ENCODE measurements at places on chromosomes 5 and 9.

DNA sequence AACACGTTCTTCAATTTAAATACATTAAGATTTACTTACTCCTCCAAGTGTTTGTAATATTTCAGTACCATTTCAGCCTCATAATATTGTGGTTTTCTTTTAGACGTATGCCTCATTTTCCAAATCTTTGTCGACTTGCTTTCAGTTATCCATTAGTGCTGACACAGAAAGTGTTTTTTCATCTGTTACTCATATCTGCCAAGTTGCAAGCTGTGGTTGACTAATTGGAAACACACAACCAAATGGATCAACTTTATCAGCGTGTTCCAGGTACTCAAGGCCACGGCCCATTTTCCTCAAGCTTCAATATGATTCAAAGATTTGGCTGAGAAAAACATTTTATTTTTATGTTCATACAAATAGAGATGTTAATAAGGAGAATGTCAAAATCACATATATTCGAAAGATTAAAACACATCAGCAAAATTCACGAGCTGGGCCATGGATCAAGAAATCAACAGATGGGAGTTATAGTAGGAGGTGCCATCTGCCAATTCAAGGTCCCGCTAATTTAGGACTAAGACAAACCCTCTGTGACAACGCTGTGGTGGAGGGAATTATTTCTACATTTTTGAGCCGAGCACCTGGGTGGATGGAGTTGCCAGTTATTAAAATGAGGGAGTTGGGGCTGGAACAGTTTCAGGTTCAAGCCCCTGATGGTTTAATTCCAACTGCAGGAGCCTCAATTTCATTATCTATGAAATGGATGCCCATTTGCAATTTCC is 27.2 kb upstream of the CCNJL start:
- peak; percentile 72 for DNase-seq

- no peak for DNase-seq
These were observed 12.1 kb upstream of the WDR5 start for GRCh38 chr9:134123764-134124128.

- DNase-seq: no peak
These were observed 1141.0 kb downstream of the CDH12 start for GRCh38 chr5:21711866-21712758.

GRCh38 chr9:88187631-88188030 is 49.4 kb upstream of the SPATA31C2 start:
- no peak for DNase-seq

GRCh38 chr9:76510041-76510440 is 51.1 kb downstream of the GCNT1 start:
- no peak for DNase-seq

DNA sequence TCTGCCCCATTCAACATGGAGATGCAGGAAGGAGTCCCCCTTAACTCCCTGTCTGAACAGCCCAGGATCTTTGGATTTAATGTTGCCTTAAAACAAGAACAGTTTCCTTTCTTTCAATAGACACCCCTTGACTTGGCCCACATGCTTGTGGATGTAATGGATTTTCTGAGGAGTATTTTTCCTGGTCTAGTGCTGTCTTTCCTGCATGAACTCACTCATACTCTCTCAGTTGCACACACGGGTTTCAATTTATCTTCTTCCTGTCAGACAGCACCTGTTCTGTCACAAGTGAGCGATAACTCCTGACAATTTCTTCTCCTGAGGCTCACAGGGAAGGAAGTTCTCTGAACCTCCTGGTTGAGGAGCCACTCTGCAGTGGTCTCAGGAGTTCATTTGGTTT is 85.1 kb downstream of the ACER2 start:
- no peak for DNase-seq

GRCh38 chr9:75109210-75109839 is 21.0 kb downstream of the OSTF1 start:
- no peak for DNase-seq

DNA sequence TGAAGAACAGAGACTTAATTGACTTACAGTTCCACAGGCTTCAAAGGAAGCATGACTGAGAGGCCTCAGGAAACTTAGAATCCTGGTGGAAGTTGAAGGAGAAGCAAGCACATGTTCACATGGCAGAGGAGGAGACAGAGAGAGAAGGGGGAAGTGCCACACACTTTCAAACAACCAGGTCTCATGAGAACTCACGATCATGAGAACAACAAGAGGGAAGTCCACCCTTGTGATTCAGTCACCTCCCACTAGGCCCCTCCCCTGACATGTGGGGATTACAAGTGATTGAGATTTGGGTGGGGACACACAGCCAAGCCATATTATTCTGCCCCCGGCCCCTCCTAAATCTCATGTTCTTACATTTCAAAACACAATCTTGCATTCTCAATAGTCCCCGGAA is 19.5 kb downstream of the NR3C1 start:
- DNase-seq: no peak

DNA sequence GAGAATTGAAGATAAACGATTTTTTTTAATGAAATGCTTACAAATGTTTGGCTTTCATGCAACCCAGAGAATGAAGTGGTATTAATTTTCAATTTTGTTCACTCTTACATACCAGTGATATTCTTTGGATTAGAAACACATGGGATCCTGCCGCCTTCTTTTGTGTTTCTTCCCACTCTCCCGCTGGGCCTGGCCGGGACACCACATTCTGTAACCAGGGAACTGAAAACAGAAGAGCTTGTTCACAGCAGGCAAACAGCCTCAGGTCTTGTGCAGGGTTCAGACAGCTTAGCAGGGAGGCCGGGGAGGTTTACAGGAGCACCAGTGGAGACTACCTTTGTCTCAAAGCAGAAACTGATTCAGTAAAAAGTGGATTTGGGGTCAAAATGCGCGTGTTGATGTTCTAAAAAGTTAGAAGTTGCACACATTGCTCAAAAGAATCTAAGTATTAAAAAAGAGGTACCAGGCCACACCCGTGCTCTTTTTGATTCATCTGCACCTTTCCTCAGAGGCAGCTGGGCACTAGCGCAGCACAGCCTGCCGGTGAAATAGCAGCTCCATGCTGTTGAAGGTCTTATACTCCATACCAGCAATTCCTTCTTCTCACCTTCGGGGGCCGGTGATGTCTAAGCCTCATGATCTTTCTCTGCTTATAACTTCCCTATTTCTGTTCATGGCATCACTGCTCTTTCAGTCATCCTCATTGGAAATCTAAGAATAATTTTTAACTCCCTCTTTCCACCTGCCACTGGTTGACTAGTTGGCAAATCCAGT is 67.1 kb downstream of the GRAMD2B start:
- DNase-seq: no peak

DNA sequence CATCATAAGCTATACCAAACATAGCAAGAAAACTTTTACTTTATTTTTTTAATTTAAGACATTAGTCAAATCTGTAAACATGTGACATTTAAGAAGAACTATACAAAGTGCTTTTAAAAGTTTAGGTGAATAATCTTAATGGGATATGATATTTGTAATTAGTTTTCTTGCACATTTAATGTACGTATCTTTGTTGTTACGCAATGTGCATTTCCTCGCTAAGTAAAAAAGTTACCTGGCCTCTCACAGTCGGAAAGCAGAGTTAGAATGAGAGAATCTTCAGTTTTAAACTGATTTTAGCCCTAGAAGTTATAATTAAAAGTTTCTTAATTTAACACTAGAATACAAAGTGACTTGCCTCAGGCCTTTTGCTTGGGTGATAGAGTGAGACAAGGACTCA is 589.8 kb downstream of the DMRTA1 start:
- no peak for DNase-seq

GRCh38 chr9:112774006-112774996 is 23.7 kb downstream of the SNX30 start:
- no peak for DNase-seq

DNA sequence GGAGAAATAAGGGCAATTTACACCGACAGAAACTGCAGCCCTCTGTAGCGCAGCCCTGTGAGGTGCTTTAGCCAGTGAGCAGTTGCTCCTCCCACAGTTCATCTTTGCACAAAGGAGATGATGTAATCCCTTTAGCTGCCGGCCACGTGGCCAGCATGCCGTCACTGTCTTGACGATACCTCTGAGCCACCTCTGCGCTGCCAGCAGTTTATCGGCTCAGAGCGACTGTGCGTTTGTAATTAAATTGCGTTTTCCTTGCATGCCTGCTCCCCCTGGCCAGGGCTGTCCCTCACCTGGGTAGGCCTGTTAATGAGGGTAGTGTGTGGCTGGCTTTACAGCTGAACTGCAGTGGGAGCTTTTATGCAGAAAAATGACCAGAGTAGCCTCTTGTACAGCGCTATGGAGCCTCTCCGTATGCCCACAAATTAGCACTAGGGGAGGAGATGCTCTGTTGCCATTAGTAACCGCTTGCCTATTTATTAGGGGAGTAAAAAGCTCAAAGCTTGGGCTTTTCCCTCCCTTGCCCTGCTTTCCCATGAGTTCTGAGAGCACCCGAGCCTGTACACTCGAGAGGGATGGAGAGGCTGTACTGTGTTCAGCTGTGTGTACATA is 107.0 kb downstream of the TRIO start:
- DNase-seq: peak; percentile 71

DNA sequence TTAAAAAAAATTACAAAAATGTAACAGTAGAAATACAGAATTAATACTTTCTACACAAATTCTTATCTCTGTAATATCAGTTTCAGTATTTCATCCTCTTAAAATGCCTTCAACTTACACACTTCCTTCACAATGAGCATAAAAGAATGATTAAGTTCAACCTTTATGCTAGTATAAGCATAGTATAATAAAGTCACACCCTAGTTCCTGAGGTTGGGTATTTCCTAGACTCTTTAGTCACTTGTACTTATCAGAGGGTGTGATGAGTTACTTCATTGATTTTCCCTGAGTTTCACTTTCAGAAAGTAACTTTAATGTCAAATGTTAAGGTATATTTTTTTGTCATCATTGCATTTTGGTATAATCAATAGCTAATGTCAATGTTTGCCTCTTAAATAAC is 302.4 kb downstream of the PDE4D start:
- no peak for DNase-seq

DNA sequence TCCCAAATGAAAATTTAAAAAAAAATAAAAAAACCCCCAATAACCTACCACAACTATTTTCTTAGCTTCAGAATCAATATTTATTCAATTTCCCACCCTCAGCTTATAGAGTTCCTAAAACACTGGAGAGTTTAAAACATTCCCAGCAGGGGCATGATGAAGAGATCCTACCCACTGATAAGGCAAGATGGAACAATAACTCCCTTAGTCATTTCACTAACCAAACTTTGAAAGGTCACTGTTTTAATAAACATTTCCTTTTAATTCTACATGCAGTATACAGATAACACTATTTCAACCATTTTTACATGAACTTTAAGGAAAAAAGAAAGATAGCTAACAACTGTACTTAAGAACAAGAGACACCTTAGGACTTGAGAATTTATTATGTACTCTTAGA is 34.9 kb upstream of the ACOT12 start:
- DNase-seq: no peak

- no peak for DNase-seq
These were observed 198.0 kb downstream of the HINT1 start for GRCh38 chr5:130966990-130967525.

GRCh38 chr5:5221724-5222123 is 81.6 kb downstream of the ADAMTS16 start:
- DNase-seq: no peak

DNA sequence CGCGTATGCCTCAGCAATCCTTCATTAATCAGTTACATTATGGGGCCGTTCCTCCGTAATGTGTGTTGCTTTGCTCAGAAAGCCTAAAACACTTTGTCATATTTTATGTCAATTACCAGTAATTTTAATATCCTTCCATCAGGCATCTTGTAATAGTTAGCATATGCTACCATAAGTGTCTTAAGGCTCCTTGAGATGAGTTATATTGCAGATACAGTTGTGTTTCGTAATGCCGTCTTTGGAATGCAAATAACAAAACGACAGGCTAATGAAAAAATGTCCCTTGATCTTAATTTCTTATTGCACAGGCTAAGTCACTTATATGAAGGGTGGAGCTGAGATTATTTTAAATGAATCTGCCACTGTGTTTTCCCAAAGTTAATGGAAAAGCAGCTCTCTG is 50.5 kb downstream of the TBCA start:
- no peak for DNase-seq

DNA sequence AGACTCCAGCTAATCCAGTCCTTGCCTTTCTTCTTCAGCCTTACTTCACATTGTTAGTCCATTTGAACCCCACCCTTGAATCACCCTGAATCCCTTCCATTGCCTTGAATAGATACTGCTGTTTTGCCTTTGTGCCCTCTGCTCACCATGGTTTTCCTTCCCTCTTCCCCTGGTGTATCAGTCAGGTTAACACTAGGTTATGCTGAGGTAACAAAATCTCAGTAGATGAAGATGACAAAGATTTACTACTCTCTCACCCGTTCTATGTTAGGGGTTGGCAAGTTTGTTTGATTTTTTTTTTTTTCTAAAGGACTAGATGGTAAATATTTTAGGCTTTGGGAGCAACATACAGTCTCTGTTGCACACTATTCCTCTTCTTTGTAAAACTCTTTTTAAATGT is 3.3 kb upstream of the VLDLR start:
- DNase-seq: no peak

GRCh38 chr5:92695123-92696003 is 885.7 kb downstream of the NR2F1-AS1 start:
- DNase-seq: no peak

GRCh38 chr5:114402206-114402605 is 40.3 kb downstream of the KCNN2 start:
- DNase-seq: no peak

All from DMS 273 treated with DMSO at 0.1 percent for 48 hours (cell line).